ENCODE measurements at places on chromosomes 5 and 9.

GRCh38 chr5:1641560-1642166 is 117.9 kb upstream of the LPCAT1 start:
- DNase-seq: peak; percentile 36

DNA sequence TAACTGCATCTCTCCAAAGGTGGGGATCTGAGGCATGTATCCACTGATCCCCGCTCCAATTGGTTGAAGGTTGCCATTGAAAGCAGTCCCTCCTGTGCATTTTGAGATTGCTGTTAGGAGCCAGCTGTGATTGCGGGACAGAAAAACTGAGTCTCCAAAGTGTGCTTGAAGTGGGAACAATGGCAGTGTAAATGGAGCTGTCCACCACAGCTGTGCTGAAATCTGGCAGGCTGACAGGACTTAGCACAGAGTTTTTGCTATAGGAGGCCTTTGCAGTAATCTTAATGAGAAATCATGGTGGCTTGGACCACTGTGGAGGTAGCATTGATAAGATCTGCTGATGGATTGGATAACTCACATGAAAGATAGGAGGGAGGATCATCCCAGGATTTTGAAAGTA is 3.3 kb downstream of the RNF20 start:
- DNase-seq: no peak

GRCh38 chr5:56202483-56202882 is 30.6 kb downstream of the ANKRD55 start:
- no peak for DNase-seq

GRCh38 chr5:170337045-170337733 is 39.6 kb upstream of the LCP2 start:
- no peak for DNase-seq

GRCh38 chr5:72231991-72232703 is 87.9 kb downstream of the MRPS27 start:
- DNase-seq: no peak

DNA sequence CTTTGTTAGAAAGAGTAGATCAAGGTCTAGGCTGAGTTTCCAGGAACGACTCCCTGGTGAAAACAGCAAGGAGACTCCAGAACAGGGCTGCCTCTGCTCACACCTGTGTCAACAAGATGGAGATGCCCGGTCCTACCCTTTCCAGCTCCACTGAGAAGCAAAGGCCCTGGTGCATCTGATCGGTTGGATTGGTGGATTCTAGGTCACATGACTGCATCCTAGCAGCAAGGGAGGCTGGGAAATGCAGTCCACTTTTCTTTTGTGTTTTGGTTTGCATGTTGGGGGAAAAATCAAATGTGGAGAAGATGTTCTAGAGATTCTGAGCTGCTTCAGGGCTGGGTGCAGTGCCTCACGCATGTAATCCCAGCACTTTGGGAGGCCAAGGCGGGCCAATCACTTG is 82.0 kb upstream of the TRIO start:
- DNase-seq: no peak

DNA sequence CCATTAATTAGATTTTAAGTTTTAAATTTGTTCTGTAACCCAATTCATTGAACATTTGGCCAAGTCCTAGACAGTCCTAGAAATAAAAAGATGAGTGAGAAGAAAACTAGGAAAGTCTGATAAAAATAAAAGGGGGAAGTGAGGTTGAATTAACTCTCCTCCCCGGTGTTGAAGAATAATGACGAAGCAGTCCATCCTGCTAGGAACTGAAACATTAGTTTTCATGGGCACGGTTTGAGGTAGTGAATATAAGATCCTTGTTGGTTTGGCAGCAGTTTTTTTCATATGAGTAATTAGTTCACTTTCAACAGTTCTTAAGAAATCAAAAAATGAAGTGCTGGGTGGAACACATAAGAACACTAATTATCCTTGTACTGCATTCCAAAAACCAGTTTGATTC is 103.1 kb downstream of the MTREX start:
- DNase-seq: no peak

GRCh38 chr5:116669261-116670031 is 94.8 kb upstream of the SEMA6A start:
- no peak for DNase-seq

GRCh38 chr5:126883564-126884245 is 106.8 kb downstream of the LMNB1 start:
- no peak for DNase-seq

DNA sequence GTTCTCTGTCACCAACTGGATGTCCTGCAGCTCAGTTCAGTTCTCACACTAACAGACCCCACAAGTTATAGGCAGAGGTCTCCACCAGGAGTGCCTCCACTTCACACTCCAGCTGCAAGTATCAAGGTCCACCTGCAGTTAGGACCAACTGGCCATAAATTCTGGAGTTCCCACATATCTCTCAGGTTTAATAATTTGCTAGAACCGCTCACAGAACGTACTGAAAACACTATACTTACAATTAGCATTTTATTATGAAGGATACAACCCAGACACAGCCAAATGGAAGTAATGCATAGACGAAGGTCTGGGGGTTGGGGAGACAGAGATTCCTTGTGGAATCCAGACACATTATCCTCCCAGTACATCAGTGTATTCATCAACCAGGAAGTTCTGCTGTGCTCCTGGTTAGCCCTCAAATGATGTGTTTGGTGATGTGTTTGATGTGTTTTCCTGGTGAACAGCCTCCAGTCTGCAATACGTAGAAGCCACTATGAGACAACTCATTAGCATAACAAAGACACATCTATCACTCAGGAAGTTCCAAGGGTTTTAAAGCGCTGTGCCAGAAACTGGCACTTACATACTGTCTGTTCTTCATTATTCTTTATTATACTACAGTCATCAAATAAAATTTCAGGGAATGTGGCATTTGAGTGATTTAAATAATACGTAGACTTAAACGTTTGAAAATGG is 25.4 kb downstream of the OGN start:
- peak; percentile 67 for DNase-seq

GRCh38 chr5:80894083-80894482 is 66.1 kb upstream of the RASGRF2 start:
- no peak for DNase-seq

DNA sequence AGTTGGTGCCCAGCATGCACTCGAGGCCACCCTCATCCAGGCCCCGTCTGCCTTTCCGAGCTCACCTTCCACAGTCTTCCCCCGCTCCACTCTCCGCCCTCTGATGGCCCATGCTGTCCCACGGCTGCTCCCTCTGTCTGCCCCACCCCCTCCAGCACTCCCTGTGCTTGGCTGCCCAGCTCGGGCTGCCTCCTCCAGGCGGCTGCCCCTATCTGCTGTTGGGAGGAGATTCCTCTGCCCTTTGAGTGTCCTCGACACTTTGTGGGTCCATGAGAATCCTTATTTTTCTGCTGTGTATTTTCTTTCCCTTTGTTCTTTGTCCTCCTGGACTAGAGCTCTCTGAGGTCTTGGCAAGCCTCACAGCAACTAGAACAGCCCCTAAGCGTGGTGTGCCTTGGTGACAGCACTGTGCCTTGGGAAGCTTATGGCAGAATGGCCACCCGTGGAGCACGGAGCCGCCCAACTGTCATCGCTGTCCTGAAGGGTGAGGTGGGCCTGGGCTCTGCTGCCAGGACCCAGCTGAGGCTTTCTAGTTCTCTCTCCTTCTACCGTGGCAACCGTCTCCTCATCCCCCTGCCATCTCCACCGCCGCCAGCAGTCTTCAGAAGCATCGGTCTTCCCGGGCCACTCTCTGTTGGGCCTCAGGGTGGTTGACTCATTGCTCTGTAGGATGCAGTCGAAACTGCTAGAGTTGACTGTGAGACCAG is 5.2 kb downstream of the NTMT1 start:
- no peak for DNase-seq

DNA sequence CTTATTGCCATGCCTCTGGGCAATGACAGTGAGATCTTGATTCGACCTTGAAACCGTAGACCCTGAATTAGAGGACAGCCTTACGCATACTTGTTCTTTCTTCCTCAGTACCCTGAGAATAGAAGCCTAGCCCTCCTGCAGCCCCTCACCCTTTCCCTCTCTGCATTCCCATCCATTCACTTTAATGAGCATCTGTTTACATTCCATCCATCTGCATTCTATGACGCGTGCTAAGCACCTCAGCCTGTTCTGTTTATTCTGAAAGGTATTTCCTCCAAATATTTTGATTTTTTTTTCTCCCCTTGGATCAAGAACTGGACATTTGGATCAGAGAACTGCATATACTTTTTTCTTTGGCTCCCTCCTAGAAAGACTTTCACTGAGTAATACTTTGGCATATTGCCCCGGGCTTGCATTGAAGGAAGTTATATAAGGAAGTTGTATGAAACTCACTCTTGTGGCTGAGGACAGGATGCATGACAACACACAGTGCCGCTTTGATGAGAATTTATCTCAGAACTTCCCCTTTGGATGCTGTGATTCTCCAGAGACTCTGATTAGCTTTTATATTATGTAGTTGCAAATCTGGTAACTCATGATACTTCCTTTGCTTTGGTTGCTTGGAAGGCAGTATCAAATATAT is 15.7 kb downstream of the TMEM8B start:
- DNase-seq: peak; percentile 78

DNA sequence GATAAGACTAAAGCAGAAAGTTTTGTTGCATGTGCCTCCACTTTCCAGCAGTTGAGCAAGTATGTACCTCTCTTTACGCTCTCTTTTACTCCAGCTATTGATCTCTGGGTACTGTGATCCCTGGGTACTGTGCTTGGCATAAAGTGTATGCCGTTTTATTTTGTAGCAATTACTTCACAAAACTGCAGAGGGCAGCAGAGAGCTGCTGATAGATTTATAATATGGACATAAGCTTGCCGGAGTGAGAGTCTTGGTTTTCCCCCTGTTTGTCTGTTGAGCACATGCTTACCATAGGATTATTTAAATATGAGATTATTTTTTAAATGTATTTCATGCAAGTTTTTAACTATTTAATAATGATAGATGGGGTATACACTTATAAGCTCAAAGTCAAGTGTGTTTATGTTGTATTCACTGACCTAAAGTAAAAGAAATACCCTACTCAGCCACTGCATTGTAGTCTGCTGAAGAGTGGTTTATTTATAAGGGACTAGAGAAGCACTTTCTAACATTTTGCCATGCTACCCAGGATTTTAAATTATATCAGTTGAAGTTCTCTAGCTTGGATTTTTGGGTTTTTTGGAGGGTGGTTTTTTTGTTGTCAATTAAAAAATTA is 13.0 kb downstream of the TTC1 start:
- peak; percentile 27 for DNase-seq

- no peak for DNase-seq
Measured at GRCh38 chr5:33675958-33676464, 215.8 kb downstream of the ADAMTS12 start.

DNA sequence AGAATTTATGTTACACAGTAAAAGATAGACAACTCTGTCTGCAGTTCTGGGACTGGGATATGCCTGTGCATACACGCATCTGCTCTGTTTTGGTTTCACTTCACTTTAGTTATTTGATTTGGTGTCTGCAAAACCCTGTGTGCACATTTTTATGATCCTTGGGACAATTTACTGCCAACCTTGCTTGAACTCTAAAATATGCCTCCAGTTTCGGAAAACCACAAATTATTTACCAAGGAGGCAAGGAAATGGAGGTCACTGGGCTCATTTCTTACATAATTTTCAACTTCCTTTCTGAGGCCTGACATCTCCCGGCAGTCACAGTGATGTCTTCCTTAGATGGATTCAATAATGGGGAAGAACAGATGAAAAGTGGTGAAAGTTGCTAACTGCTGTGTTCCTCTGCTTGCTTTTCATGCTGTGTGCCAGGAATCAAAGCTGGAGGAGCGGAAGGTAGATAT is 61.2 kb upstream of the TAF11L2 start:
- no peak for DNase-seq

GRCh38 chr5:81505672-81506071 is 111.7 kb upstream of the ACOT12 start:
- DNase-seq: no peak

All from fibroblast of skin of left biceps (primary cell).